ENCODE measurements at places on chromosomes 5 and 9. TPM values are rescaled to one million over a fixed set of nuclear protein-coding genes. Genes with fewer than 3 reads are reported as not detected.

SMIM32 gene
- not detected for polyA plus RNA-seq

FAM221B gene
- polyA plus RNA-seq: not detected

SLC34A1 gene
- polyA plus RNA-seq: 0.49 TPM

TGFBI gene
- 13.9 TPM for polyA plus RNA-seq

UGCG gene
- polyA plus RNA-seq: 37.7 TPM

FAM169A gene
- 0.28 TPM for polyA plus RNA-seq

BTNL9 gene
- 18.5 TPM for polyA plus RNA-seq

CFAP77 gene
- polyA plus RNA-seq: not detected

SOHLH1 gene
- polyA plus RNA-seq: not detected

LCN9 gene
- polyA plus RNA-seq: not detected

LECT2 gene
- not detected for polyA plus RNA-seq

C5orf34 gene
- polyA plus RNA-seq: 1.2 TPM

NSG2 gene
- 0.02 TPM for polyA plus RNA-seq

TAF11L7 gene
- polyA plus RNA-seq: not detected

PDLIM7 gene
- 65.4 TPM for polyA plus RNA-seq

MRPS27 gene
- 18.0 TPM for polyA plus RNA-seq

CCDC127 gene
- 1.7 TPM for polyA plus RNA-seq

AQP7 gene
- polyA plus RNA-seq: 2.6 TPM

C6 gene
- 0.12 TPM for polyA plus RNA-seq

PCDHB12 gene
- polyA plus RNA-seq: 0.15 TPM

NUTM2G gene
- 0.06 TPM for polyA plus RNA-seq

WWC1 gene
- polyA plus RNA-seq: 21.7 TPM

IFNB1 gene
- not detected for polyA plus RNA-seq

SIT1 gene
- 0.88 TPM for polyA plus RNA-seq

CSF1R gene
- 2.0 TPM for polyA plus RNA-seq

TLE4 gene
- 12.9 TPM for polyA plus RNA-seq

ITGA2 gene
- 6.4 TPM for polyA plus RNA-seq

DNAJC21 gene
- polyA plus RNA-seq: 24.6 TPM

TTC39B gene
- polyA plus RNA-seq: 9.9 TPM

DMRT2 gene
- polyA plus RNA-seq: 0.14 TPM

HTR4 gene
- polyA plus RNA-seq: 0.20 TPM

GFPT2 gene
- polyA plus RNA-seq: 0.73 TPM

HDAC3 gene
- 46.3 TPM for polyA plus RNA-seq

ACOT12 gene
- polyA plus RNA-seq: not detected

TMCO6 gene
- polyA plus RNA-seq: 15.7 TPM

NPM1 gene
- polyA plus RNA-seq: 2,525 TPM

AK3 gene
- 36.0 TPM for polyA plus RNA-seq

REEP2 gene
- 2.6 TPM for polyA plus RNA-seq

LCNL1 gene
- 0.55 TPM for polyA plus RNA-seq

LCN6 gene
- 14.4 TPM for polyA plus RNA-seq

NUP188 gene
- 21.8 TPM for polyA plus RNA-seq

NKD2 gene
- polyA plus RNA-seq: 4.2 TPM

DCAF10 gene
- polyA plus RNA-seq: 6.1 TPM

PRRX2 gene
- 3.6 TPM for polyA plus RNA-seq

WNT8A gene
- not detected for polyA plus RNA-seq

GRXCR2 gene
- 0.02 TPM for polyA plus RNA-seq

TIMD4 gene
- not detected for polyA plus RNA-seq

BAAT gene
- polyA plus RNA-seq: 0.01 TPM

RALGPS1 gene
- polyA plus RNA-seq: 3.8 TPM

DDX4 gene
- not detected for polyA plus RNA-seq

IFNA2 gene
- polyA plus RNA-seq: not detected

GPR150 gene
- polyA plus RNA-seq: 0.05 TPM

PPP1R2B gene
- polyA plus RNA-seq: not detected

RAB24 gene
- polyA plus RNA-seq: 80.2 TPM

ERP44 gene
- 16.3 TPM for polyA plus RNA-seq

TXNDC8 gene
- not detected for polyA plus RNA-seq

FCHO2 gene
- polyA plus RNA-seq: 20.5 TPM
